ENCODE measurements at places on chromosomes 13 and 19.

GRCh38 chr19:39199025-39199424 lies 2.3 kb downstream of the NCCRP1 start:
- DNase-seq = no peak

DNA sequence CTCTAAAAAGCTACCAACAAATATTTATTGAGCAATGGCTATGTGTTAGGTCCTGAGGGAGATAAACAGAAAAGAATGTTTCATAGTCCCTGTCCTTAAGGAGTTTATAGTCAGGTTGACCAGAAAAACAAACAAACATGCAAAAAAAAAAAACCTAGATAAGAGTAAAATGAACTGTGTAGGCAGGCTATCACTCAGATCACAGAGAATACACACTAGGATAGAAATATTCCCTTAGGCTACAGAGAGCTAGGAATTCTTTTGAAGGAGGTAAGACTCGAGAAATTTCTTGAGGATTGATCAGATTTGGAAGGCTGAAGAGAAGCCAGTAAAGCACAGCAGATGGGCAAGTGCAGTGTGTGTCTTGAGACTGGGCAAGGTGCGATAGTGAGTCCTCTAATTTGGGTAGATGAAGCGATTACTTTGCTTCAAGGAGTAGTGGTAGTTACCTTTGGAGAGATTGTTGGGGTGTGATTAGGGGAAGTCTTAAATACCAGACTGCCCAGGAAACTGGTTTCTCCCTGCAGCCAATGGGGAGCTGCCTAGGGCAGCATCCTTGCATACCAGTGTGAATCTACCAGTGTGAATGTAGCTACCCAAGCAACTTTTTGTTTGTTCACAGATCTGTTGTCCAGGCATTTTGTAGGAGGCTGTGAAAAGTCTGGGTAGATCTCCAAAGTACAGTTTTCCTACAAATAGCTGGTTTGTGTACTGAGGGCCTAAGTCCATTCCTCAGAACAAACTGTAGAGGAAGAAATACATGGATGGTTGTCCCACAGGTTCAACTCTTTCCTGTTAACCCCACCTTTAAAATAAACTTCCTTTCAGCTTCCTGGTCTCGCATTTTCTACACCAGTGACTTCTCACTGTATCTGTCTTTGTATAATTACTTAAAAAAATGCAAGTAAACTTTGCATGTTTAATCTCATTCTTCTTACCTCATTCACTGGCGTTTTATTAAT lies 314.1 kb downstream of the KLF5 start:
- no peak for DNase-seq

DNA sequence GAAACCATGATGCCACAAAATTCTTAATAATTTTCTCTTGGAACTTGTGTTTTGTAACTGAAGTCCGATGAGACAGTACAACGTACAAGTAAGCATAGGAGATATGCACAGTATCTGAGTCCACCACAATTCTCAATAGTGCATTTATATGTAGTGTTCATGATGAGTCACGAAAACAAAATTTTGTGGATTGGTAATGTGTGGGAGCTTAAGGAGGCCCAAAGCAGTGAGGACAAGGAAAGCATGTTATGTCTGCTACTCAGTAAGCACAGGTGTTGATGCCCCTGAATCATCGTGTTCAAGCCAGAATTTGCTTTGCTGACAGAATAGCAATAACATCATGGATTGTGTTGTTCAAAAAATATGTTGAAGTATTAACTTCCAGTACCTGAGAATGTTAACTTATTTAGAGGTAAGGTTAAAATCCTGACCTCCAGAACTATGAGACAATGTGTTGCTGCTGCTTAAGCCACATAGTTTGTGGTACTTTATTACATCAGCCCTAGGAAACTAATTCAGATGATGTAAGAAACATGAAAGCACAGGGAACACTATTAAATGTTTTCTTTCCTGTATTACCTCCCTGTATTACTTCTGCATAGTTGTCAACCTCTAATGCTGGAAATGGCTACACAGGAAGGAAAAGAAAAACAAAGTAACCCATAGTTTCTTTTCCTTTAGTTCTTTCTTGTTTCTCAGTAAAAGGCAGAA lies 201.3 kb downstream of the SLITRK6 start:
- DNase-seq = no peak

DNA sequence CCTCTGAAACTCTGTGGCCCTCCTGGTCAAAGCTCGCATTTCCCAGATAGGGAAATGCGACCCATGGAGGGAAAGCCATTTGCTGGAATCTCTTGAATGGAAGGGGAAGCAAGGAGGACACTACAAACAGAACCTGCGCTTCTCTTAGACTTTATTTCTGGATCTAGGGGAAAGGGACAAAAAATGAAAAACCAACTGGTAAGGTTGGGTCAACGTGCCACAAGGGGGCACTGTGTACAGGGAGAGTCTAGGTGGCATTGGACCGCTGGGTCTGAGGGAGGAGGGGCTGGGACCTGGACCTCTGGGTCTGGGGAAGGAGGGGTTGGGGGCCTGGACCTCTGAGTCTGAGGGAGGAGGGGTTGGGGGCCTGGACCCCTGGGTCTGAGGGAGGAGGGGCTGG lies 5.0 kb downstream of the KLK4 start:
- DNase-seq = peak; percentile 18

- no peak for DNase-seq
Observed at GRCh38 chr13:62356977-62357376, 941.3 kb upstream of the PCDH20 start.

- DNase-seq = no peak
Observed at GRCh38 chr13:43910856-43911255, 31.2 kb downstream of the LACC1 start.

DNA sequence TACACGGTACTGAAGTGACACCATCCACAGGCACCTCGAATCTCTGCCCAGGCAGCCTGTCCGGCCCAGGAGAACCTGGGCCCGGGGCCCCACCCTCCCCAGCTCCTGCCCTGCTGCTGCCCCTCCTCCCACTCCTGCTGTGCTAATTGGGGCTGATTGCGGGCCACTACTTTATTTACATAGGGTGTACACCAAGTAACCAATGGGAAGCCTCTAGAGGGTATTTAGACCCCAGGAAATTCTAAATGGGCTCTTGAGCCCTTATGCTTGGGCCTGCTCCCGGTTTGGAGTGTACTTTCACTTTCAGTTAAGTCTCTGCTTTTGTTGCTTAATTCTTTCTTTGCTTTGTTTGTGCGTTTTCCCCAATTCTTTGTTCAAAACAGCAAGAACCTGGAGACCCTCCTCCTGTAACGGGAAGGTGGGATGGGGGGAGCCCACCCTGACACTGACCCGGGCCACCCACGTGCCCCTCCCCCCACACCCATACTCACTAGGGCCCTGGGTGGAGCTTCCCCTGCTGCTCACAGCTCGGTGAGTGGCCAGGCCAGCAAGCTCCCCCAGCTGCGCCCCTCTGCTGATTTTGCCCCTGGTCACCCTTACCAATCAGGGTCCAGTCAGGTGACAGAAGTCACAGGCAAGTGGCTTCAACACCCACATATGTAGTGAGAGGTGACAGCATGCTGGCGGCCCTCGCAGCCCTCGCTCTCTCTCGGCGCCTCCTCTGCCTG lies 9.4 kb downstream of the SCGB2B2 start:
- no peak for DNase-seq

GRCh38 chr19:49565261-49565660 lies 15.1 kb downstream of the NOSIP start:
- DNase-seq = no peak

GRCh38 chr13:42401376-42401775 lies 129.4 kb downstream of the AKAP11 start:
- no peak for DNase-seq

DNA sequence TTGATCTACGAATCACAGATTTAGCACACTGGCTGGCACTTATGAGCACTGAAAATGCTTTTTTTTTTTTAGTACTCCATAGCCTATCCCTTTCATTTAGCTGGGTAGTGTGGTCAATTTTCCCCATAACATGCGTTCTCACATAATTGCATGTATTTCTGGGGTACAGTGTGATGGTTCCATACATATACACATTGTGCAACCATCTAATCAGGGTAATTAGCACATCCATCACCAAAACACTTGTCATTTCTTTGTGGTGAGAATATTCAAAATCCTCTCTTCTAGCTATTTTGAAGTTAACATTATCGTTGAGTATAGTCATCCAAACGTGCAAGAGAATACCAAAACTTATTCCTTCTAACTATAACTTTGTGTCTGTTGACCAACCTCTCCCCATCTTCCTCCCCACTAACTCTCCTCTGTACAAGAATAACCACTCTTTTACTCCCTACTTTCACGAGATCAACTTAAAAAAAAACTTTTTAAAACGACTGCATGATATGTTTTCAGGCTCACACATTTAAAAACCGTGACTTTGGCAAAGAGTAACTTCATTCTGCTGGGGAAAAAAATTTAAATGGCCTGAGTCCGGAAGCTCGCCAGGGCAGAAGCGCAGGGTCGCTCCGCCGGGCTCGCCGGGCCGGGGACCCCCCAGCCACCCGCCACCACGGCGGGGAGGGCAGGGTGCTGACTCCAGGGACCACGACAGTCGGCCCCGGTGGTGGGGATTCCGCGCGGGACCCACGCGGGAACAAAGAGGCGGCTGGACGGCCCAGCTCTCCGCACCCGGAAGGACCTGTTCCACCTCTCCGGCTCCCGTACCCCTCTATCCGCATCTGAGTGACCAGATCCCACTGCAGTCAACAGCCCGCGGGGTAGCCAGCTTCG lies 868 bp upstream of the UBAC2 start:
- no peak for DNase-seq

DNA sequence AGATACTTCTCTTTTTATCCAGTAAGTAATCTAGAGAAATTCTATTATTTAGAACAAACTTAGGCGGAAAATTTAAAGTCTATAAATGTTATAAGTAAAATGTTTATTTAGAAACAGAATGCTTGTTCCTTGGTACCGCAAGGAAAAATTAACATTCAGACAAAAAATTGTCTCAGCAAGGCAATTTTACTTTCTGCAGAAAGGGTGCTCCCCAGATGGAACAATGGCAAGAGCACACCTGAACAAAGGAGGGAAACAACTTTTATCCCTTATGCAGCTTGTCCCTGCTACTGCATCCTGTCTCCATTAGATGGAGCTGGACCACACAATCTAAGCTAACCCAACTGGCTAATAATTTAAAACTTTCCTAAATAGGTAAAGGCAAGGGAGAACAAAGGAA lies 6.5 kb upstream of the ZNF708 start:
- DNase-seq = no peak

DNA sequence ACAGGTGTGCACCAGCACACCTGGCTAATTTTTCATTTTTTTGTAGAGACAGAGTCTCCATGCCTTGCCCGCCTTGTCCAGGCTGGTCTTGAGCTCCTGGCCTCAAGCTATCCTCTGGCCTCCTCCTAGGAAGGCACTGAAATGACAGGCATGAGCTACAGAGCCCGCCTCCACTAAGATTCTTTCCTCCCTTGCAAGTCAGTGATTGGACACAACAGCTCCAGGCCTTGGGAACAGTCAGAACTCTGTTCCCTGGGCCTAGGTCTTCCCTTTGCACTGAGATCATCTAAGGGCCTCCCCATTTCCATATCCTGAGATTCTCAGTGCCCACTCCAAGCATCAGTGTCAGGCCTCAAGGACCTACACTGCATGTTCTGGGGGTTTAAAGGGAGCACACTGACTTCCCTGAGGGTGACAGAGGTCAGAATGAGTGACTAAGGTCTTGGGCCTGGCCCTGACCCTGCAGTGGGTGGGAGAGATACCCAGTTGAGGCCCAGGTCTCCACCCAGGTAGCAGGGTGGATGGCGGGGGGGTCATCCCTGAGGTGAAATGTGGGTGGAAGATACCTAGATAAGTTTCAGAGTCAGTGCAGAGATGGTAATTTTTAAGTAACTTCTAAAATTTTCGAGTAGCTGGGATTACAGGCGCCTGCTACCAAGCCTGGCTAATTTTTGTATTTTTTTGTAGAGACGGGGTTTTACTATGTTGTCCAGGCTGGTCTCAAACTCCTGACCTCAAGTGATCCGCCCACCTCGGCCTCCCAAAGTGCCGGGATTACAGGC lies 17.3 kb upstream of the ERCC1 start:
- DNase-seq = no peak
